NCI-H2081 (cell line): ENCODE measurements at places on chromosomes 5 and 9.

- DNase-seq: no peak
These were observed 13.2 kb upstream of the NR4A3 start for GRCh38 chr9:99808454-99808853.

GRCh38 chr5:54670281-54670680, 152.7 kb downstream of the SNX18 start:
- DNase-seq: no peak

DNA sequence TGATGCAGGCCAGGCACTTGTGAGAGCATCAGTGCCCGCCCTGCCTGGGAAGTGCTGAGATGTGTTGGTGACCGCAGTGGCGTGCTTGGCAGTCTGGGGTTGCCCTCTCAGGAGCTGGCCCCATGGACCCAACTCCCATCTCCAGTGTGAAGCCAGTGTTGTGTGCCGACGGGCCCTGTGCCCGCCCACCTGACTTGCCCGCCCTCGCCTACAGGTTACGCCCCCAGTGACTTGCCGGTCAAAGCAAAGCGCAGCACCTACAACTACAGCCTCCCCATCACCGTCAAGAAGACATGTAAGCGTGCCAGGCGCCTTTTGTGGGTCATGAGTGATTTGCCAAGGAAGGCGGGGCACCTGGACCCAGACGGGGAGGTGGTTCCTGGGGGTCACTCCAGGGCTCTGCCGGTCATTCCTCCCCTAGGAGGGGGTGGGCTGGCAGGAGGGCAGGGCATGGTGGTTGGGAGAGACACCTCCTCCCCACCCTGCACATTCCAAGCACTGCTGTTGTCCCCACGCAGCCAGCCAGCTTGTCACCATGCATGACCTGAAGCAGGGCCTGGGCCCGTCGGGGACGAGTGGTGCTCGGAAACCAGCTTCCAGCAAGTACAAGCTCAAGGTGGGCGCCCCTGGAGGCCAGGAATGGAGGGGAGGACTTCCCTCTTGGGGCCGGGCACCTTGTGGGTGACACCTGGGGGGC, 7.4 kb upstream of the CEL start:
- no peak for DNase-seq

DNA sequence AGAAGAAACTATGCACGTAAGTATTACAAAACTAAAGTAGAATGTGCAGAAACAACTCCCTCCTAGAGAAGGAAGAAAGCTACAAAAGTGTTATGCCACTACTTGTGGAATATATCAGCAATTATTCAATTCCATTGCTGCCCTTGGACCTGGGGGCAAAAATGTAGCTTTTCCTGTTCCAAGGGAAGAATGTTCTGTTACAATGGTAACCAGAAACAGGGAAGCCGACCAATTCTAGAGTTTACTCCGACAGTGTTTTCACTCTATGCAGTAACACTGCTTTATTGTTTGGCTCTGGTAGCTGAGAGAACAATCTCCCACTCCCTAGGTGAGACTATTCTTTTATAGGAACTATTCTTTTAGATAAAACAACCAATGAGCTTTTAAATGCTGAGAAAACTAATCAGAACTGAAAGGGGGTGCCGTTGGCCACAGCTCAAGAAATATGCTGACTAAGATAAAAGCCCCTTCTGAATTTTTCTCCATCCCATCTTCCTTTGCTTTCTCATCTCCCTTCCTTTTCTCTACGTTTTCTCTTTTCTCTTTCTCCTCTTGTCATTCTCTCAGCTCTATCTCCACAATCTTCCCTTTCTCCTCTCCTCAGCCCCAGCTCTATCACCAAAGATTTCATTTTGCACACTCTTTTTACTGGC, 54.1 kb downstream of the SLC1A3 start:
- no peak for DNase-seq
